ENCODE measurements at places on chromosomes 13 and 19. TPM values are rescaled to one million over a fixed set of nuclear protein-coding genes. Genes with fewer than 3 reads are reported as not detected.
A peak's percentile ranks its signal among the peaks of the same experiment; 100 is the strongest.

DNA sequence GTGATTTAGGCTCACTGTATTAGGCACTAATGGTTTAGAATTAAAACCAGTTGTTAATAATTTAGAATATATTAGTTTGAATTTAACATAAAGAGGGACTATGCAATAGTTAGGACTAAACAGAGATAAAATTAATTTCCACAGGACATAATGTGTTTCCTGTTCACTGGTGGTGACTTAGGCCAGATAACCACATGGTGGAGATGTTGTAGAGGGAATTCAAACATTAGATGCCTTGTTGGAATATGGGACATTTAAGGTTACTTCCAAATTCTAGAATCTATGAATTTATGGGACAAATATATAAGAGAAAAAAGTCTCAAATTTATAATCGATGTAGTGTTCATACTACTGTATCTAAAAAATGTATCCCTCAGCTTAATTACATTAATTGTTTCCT lies 615.5 kb upstream of the KLHL1 start:
- no peak for DNase-seq

GRCh38 chr19:1455336-1456120 lies 5.6 kb downstream of the APC2 start:
- peak; percentile 39 for DNase-seq

Gene SERPINE3
- total RNA-seq = not detected

DNA sequence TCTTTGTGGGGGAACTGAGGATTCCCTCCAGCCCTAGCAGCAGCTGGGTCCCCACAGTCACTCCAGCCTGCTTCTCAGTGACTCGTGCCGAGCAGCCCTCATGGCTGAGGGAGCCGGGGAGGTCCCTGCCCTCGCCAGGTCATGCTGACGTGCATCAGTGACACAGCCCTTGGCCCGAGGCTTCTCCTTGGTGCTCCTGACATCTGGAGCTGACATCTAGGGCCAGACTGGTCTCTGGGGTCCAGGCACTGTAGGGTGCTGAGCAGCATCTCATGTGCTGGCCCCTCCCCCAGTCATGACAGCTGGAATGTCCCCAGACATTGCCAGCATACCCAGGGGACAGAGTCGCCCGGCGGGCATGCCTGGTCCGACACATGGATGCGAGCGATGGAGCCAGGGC lies 14.4 kb downstream of the COMP start:
- DNase-seq = peak; percentile 67

DNA sequence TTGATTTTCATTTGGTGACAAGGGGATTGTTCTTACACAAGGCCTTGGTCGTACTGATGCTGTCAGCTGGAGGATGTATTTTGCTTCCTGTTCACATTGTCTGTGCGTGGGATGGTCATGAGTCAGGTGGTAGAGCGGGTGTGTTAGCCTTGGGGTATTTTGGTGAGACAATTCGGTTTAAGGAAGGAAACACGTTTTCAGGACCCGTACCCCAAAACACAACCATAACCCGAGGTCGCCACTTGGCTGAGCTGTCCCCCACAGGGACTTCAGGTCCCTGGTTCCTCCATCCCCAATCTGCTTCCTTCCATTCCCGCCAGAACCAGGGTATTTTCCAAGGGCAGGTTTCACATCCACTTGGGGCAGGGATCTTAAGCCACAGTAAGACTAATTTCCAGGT lies 15.0 kb downstream of the MYO9B start:
- DNase-seq = no peak

DNA sequence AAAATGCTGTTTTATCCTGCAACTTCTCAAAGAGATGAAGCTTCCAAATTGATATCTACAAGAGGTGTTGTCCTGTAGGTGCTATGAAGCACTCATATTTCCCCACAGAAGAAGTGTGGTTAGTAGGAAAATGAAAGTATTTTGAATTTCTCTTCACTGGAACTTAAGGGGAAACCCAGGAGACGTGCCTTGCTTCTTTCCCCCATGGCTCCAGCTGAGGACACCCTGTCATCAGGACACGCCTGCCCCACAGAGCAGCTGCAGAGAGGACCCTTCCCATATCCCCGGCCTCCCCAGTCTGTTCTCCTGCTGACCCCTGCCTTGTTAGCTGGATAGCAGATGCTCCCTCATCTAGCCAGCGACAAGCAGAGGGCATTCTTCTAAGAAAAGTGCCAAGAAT lies 371.3 kb downstream of the COG6 start:
- no peak for DNase-seq

DNA sequence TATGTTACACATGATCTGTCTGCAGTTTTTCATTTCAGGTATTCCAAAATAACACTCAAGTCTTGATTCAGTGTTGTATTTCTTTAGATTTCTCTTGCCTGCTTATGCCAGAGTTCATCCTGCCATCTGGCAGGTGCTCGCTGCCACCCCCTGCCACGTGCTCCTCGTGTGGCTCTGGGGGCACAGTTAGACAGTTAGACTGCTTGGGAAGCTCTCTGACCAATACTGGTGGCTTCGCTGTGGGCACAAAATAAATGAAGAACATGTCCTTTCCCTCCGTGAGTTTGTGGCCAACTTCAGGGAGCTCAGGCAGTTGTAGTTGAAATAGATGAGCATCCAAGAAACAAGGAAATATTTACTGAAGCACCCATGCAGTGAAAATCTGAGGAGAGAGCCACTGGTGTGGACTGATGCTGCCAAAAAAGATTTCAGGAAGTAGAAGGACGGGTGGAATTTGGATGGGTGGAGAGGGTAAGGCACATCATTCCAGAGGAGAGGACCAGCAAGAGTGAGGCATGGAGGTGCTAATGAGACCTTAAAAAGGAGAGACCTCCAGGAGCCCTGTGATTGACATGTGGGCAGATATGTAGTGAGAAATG lies 37.5 kb upstream of the GPR183 start:
- DNase-seq = no peak

DNA sequence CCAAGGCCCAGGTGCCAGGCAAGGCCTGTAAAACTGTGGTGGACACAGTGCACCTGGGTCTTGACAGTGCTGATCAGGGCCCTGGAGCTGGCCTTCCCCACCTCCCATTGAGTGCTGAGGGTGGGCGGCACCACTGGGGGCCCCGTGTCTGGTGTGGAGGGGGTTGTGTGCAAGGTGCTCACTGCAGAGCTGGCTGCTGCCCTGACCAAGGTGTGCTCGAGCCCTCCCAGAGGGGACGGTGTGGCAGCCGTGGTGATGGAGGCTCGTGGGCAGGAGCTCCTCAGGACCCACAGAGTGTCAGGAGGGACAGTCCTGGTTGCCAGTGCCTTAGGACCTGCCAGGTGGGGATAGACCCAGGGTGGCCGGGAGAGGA lies 23.0 kb downstream of the ATP4B start:
- no peak for DNase-seq

DNA sequence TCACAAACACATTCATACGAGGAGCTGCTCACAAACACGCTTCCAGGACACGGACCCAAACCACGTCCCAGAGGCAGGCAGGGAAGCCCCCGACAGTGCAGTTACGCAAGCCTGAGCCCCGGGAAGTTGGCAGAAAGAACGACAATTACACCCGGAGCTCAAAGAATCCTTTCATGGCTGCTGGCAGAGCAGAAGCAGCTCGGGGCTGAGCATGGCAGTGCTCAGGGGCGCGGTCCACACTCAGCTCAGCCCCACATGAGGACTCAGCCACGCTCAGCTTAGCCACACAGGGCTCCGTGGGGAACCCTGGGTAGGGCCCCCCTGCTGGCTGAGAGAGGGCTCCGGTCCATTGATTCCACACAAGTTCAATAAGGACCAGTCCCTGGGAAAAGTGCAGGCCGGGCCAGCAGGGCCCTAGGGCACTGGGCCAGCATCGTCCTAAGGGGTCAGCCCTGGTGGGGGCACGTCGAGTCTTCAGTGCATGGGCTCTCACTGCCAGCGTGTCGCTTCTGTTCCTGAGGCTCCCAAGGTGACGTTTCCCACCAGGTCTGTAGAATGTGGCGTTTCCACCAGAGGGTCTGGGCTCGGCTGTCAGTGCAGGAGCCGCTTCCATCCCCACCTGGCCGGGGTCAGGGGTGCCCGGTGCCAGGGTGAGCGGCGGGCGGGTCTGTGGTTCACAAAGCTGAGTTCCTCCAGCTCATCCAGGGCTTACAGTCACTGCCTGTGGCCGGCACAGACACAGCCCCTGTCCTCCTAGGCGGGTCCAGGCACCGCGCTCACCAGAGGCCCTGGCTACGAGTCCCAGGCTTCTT lies 23.1 kb downstream of the GAS6 start:
- DNase-seq = no peak

GRCh38 chr13:103315711-103316110 lies 249.5 kb upstream of the SLC10A2 start:
- no peak for DNase-seq

Gene ZNF260
- total RNA-seq = 9.1 TPM

Gene ZNF420
- 3.3 TPM for total RNA-seq

Gene LCP1
- 21.3 TPM for total RNA-seq

Gene PSENEN
- 108 TPM for total RNA-seq

Gene CCDC70
- total RNA-seq = 0.34 TPM

- DNase-seq = no peak
These were observed 50.3 kb downstream of the ZNF44 start for GRCh38 chr19:12244370-12244769.

- DNase-seq = no peak
These were observed 14.9 kb upstream of the IGLON5 start for GRCh38 chr19:51296336-51297093.

DNA sequence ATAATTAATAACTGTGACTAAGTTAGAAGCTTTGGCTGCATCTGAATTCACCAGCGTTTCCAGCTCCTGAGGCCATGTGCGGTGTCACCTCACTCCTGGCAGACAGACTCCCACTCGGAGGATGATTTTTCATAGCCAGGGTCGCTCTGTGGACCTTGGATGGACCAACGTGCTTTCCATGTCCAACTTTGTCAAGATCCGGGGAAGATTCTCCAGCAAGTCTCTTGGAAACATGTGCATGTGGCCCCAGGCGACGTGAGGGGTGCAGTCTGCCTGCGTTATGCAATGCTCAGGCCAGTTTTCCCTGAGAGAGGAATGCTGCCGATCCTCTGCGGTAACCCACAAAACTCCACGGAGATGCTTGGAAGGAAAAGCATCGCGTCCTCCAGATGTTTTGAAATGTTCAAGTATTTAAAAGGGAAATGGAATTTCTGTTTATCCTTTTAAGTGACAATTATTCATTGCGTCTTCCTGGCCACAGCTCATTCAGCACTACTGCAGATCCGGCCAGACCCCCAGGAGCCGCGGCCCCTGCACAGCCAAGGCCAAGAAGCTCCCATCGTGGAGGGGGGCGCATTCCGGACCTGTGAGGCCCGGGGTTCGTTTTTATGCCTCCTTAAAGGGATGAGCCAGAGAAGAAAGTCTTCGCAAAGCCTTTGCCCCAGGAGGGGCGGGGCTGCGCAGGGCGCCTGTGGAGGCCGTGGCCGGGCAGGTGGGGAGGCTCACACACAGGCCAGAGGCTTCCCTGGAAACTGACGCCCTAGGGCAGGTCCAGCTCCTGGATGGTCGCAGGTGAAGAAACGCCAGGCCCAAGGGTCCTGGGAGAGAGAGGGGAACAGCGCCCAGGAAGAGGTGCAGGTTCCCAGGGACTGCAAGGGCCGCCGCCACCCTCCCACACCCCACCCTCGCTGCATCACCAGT lies 46.0 kb downstream of the C13orf46 start:
- DNase-seq = no peak

Gene ZNF284
- 2.6 TPM for total RNA-seq

Gene CACNG8
- total RNA-seq = 0.15 TPM

DNA sequence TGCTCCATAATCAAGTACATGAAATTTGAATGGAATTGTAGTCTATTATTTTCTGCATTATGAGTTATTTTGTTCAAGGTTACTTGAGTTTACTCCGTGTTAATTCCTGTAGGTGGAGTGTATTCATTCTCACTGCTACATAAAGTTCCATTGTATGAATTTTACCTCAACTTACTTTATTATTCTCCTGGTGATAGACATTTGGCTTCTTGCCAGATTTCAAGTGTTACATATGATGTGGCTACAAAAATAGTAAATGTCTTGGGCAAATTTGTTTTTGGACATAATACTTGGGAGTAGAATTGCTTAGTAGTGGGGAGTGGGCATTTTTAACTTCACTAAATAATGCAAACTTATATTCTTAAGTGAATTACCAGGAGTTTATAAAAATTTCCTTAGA lies 328.9 kb downstream of the SHISA2 start:
- DNase-seq = no peak

Gene CGB1
- 2.6 TPM for total RNA-seq

Gene FBN3
- not detected for total RNA-seq

Gene ZNF749
- 3.2 TPM for total RNA-seq

DNA sequence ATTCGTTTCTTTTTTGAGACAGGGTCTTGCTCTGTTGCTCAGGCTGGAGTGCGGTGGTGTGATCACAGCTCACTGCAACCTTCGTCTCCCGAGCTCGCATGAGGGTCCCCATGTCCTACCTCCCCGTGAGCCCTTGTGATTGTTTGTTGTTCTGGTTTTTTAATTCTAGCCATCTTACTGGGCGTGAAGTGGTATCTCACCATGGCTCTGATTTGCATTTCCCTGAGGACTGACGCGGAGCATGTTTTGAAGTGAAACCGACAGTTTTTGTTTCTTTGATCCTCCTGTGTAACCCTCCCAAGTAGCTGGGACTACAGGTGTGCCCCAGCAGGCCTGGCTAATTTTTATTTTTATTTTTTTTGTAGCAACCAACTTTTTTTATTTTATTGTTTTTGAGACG lies 21.7 kb downstream of the GNG7 start:
- DNase-seq = no peak

Gene ADM5
- total RNA-seq = 0.34 TPM

GRCh38 chr13:111511805-111512504 lies 191.5 kb downstream of the TEX29 start:
- DNase-seq = no peak
